Nucleus accumbens (tissue), 56 donors: ENCODE measurements at places on chromosomes 4 and X.

DNA sequence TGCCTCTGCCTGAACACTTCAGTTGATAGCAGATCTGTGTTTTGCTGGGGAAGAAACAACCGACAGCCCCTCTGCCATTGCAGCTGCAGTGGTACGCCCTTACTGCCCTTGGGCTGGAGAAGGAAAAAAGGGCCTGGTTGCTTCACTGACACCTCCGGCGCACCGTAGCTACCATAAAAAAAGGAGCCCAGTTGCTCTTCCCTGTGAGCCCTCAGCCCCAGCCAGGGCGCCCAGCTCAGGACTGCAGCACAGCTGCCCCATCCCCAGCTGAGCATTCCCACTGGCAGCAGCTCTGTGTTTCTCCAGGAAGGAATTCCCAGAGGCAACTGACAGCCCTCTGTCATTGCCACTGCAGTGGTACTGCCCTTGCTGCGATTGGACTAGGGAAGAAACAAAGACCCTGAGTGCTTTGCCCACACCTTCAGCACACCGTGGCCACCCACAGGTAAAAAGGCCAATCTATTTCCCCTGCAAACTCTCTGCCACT, 142.7 kb downstream of the DKK2 start:
- no peak for DNase-seq

DNA sequence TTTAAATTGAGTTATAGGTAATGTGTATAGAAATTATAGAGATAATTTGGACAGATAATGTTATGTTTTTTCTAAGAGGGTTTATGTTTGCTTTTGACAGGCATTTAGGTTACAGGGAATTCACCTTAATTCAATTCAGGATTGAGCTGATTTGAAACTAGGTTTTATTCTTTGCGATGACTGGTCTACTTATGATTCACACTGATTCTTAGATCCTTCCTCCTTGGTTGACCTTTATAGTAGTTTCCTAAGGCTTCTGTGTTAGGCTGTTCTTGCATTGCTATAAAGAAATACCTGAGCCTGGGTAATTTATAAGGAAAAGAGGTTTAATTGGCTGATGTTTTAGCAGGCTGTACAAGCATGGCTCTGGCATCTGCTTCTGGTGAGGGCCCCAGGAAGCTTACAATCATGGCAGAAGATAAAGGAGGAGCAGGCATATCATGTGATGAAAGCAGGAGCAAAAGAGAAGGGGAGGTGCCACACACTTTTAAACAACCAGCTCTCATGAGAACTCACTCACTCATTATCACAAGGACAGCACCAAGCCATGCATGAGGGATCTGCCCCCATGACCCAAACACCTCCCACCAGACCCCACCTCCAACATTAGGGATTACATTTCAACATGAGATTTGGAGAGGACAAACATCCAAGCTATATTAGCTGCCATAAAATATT, 155.0 kb upstream of the SFRP2 start:
- no peak for DNase-seq

DNA sequence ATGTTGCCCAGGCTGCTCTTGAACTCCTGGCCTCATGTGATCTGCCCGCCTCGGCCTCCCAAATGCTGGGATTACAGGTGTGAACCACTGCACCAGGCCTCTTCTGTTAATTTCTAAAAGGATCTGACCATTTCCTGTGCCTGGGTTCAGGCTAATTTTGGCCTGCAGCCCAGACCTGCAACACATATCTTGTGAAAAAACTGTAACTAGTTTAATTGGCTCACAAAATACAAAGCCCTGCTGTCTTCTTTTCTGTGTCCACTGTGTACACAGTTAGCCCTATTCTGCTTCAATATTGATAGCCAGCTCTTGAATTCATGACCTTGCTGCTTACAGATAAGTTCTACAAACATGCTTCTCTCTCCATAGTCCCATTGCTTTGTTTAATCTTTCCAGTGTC, 753.5 kb downstream of the PDHA2 start:
- DNase-seq = no peak

DNA sequence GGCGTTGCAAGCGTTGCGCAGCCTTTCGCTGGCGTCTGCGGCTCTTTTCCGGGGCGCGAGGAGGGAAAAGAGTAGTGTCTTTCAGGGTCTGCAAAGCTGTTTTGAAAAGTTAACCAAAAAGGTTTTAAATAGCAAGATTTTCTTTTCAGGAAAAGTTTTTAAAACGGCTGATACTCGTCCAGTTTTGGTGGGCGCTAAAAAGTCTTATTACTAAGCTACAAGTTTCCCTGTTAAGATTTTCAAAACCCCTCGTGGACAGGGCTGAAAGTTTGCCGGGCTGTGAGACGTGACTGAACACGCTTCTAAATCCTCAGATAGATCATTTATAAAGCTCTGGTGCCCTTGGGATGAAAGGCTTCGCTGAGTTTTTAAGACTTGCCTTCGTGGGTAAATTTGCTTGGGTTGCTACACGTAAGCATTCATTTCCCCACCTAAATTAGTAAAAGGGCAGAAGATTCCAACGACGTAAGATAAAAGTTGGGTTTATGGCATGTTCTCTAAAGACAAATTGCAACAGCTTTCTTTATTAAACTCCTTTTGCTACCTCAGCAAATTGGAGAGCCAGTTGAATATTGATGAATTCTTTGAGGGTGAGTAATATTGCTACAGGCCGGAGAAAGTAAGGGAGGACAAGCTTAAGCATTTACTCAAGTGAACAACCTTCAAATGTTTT, 91.5 kb downstream of the HPRT1 start:
- DNase-seq = no peak

DNA sequence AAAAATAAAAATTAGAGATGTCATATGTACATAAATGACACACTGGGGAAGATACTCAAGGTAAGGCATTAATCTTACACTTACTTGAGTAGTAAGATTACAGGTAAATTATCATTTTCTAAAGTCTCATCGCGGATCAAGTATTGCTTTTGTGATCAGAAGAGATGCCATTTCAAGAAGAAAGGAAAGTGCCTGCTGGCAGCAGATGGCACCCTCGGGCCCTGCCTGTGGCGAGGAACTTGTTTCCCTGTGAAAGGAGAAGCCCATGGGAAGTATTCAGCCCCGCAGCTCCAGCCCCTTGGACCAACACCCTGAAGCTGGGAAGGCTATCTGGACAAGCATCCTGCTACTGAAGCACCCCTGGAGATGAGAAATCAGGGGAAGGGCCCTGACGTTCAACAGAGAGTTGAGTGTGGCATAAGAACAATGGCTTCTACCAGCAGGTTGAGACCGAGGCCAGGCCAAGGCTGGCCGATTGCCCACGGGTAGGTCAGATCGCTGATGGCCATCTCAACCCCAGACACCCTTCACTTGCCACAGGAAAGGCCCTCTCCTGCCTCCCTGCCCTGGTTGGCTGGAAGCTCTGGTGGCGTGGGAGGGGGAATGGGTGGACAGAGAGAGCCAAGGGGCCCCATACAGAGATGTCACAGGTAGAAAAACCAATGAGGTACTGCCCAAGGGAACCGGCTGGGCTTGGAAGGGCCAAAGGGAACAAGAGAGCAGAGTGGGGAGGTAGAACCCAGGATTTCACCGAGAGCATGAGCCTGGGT, 18.8 kb upstream of the MXD4 start:
- DNase-seq = peak; percentile 14

GRCh38 chr4:10015140-10015753, 6.0 kb downstream of the SLC2A9 start:
- no peak for DNase-seq

DNA sequence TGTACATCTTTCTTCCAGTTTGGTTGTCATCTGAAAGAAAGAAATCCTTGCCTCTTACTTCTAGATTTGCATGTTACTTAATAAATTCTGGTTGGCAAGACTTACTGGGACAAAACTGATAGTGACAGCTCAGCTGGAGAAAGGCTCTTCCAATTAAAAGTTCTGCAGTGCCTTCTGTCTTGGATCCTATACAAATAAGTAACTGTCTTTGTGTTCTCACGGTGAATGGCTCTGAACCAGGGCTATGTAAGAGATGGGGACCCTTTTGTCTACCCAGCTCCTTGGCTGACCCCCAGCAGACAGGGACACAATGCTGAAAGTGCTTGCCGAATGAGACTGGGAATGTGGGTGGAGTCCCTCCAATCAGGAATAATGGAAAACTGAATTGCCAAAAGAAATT, 89.5 kb downstream of the AASDH start:
- no peak for DNase-seq

GRCh38 chrX:15512401-15512965, 11.9 kb downstream of the BMX start:
- DNase-seq = no peak

GRCh38 chrX:94551831-94552230, 877.8 kb downstream of the FAM133A start:
- DNase-seq = no peak

DNA sequence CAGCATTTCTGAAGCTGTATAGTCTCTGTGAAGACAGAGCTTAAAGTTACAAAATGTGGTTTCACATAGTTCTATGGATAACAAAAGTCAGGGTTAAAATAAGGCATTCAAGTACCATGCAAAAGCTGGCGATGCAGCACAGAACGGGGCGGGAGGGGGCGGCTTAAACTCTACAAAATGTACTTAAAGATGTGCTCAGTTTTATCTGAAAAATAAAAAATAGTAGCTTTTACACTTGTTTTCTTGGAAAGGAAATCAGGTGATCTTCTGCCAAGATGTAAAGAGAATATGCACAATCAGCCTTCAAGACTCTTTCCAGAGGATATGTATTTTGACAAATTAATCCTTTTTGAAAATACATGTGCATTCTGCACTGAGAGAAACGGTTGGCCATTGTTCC, 301.7 kb upstream of the EMCN start:
- DNase-seq = no peak

GRCh38 chr4:89752932-89753598, 83.9 kb downstream of the SNCA start:
- DNase-seq = no peak

DNA sequence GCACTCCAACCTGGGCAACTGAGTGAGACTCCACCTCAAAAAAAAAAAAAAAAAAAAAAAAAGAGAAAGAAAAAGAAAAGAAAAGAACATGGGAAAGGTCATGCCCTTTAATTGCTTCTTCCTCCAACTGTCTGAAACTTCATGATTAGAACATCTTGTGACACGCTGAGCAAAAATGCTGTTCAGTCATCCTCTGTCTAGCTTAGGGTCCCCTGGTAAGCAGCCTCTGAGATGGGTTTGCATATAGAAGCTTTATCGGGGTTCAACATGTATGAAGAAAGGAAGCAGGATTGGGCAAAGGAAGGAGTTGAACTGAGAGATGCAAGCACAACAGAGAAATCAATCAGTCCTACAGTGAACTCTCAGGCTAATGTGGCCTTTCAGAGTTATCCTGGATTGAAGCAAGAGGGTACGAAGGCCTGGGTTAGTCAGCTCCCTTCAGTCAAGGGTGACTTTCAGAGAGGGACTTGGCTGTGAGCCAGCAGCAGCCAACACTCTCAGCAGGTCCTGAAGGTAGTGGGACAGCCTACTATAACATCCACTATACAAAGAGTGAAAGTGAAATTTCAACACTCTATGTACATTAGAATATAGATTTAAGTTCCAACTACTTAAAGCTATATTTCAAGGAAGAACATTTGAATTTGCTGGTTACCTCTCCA, 11.4 kb downstream of the MAOB start:
- no peak for DNase-seq

DNA sequence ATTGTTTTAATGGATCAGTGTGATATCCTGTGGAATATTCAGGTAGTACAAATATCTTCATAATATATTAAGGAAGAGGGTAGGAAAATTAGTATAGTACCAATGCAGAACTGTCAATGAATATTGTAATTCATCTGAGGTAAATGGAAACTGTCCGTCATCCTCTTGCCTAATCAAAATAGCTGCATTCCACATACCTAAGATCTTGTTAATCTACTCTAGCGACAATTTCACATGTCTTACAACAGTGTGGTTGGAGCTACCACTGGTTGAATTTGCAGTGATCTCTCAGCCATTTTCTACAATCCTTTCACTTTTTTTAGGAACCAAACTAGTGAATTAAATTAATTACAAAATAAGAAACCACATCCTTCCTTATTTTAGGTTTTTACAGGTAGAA, 117.5 kb downstream of the PCDH18 start:
- no peak for DNase-seq

DNA sequence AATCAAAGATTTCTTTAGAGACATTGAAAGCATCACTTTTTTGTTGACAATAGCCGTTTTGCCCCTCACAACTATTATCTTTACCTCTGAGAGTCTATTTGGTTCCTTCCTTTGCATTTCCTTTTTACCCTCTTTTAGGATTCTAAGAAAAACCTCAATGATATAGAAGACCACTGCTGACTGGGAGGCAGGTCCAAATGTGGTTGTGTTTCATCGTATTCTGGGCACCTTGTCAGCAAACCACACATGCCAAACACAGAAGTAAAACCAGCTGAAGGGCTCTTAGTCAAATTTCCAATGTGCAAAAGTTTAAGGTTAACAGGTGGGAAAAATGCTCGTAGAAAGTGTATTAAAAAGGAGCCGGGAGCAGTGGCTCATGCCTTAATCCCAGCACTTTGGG, 5.1 kb upstream of the PRMT9 start:
- no peak for DNase-seq

DNA sequence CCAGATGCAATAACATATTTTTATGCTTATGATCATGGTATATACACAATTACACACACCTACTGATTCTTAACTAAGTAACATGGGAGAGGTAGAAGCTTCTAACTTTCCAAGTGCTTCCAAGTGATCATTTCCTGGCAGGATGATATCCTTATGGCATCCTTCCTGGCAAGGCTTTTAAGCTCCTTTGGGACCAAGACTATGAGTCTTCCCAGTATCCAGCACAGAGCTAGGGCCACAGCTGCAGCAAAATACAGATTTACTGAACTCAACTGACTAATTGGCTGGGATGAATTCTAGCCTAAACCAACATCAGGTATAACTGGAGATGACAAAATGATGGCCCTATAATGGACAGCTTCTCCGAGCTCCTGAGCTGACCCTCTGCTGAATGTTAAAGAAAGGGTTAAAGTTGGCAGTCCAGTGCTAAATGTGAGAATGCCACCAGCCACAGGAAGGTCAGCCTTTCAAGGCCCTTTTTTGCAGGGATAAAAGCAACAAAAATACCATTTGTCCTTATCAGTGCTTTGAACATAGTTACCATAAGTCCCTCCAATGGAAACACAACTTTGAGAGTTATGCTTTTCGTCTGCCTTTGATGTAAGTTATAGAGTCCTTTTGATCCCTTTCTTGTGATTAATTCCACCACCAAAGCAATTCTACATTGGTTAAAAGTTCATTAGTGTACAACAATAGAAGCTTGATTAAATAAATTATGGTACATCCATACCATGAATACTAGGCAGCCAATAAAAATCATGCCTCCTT, 73.4 kb downstream of the MGST2 start:
- no peak for DNase-seq
